SIG-M5 (cell line): ENCODE measurements at places on chromosomes 2 and 18.

- no peak for DNase-seq
Measured at GRCh38 chr2:240320204-240320993, 115.1 kb upstream of the GPC1 start.

GRCh38 chr2:60158262-60158661 is 395.2 kb downstream of the BCL11A start:
- DNase-seq, result no peak

- no peak for DNase-seq
Measured at GRCh38 chr2:58497168-58497567, 256.0 kb upstream of the FANCL start.

GRCh38 chr2:16511041-16511440 is 154.6 kb downstream of the CYRIA start:
- no peak for DNase-seq

DNA sequence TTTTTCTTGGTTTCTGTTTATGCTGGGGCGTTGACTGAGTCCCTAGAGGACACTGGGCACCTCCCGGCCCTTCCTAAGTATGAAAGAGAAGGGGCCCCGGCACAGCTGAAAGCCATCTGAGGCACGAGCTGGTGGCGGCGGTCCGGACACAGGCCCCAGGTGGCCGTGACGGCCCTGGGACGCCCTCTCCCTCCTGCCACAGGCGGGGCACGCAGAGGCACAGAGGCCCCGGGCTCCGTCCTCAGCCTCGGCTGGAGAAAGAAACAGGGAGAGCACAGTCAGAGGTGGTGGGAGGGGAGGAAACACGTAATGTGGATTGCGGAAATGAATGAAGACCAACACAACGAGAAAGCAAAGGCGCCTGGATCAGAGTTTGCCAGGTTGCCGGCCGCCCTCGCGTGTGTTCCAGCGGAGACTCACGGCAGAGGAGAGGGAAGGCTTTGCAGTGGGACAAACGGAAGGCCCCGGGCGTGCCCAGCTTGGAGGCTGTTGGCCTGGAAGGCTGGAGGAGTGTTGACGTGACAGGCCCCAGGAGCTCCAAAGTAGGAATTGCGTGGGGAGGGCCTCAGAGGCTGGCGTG is 119.1 kb downstream of the PTGR3 start:
- no peak for DNase-seq

- DNase-seq, result no peak
Measured at GRCh38 chr2:127085317-127085681, 21.7 kb downstream of the BIN1 start.

GRCh38 chr2:133312038-133312729 is 256.1 kb downstream of the NCKAP5 start:
- no peak for DNase-seq

DNA sequence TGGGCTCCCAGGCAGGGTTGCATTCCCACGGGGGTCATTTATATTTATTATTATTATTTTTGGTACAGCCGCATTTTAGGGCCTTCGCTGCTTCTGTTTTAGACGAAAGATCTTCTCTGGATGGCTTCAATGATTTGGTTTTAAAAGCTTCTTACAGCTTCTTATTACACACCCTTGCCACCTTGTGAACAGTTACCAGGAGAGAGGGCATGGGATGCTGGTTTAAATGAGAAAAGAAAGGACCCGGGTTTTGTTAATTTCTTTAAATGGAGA is 1.7 kb downstream of the SH3RF3 start:
- no peak for DNase-seq

GRCh38 chr18:62018034-62018758 is 125.4 kb upstream of the RNF152 start:
- no peak for DNase-seq

DNA sequence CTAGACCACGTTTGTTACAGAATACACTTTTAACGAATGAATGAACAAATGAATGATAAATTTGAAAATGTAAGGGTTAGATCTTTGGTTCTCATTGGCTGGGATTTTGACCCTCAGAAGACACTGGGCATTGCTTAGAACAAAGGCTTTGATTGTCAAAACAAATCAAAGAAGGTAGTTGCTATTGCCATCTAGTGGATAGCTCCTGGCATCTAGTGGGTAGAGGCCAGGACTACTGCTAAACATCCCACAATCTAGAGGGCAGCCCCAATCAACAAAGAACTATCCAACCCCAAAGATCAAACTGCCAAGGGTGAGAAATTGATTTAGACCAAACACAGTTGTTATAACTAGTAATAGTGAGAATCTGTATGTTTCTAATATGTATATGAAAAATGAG is 552.3 kb downstream of the KCNJ3 start:
- DNase-seq, result no peak

DNA sequence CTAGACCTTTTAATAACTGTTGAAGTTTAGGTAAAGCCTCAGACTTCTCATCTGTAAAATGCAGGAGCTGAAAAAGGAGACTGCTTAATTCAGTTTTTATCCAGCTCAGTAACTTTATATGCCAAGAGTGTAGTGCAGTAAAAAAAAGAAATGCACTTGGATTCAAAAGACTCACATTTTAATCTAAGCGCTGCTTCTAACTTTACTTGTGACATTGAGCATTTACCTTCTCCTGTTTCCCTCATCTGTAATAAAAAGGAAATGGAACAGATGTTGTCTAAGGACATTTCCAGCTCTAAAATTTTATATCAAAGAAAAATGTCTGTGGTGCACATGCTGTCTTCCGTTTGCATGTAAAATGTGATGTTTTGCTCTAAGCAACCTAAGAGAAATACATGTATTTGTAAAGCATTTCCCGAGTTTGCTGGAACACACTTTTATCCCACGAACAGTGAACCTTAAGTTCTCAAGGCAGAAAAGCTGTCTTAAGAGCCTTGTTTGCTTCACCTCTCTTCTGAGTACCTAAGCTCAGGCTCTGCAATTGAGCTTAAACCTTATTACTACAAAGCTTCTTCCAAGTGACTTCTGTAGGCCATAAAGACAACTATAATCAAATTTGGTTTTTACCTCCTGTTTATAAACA is 24.2 kb upstream of the TANK start:
- no peak for DNase-seq

GRCh38 chr2:161975062-161975812 is 98.8 kb downstream of the DPP4 start:
- DNase-seq, result no peak

DNA sequence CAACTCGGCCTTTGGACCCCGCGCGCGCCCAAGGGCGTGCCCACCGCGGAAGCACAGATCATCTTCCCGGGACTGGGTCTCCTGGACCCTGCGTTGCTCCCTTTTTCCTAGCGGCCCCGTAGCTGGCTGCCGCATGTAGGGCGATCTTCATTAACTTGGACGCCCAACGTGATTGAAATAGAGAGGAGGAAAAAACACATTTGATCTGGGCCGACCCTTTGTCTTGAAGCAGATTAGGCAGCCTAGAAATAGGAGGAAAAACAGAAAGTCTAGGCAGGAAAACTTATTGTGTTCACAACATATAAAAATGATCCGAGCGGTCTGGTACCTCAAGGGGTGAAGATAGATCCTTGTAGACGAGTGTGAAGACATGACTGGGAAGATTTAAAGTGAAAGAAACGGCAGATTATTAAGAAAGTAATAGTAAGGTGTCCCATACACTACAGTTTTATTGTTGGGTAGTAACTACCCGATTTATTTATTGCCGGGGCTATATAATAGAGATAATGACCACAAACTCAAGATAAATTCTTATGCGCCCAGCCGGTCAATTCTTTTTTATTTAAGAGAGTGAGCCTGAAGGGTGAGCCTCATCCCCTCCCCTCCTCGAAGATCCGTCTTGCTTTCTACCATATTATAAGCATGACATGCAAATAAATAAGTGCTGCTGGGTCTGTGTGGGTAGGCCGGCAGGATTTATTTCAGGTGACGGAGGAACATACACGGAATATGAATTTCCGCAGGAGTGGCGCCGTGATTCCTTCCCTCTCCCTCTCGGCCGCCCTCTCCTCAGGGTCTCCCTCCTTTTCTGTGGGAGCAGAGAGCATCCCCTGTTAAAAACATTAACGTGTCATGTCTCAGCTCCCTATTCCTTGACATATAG is 147.4 kb downstream of the MEIS1 start:
- DNase-seq, result no peak

DNA sequence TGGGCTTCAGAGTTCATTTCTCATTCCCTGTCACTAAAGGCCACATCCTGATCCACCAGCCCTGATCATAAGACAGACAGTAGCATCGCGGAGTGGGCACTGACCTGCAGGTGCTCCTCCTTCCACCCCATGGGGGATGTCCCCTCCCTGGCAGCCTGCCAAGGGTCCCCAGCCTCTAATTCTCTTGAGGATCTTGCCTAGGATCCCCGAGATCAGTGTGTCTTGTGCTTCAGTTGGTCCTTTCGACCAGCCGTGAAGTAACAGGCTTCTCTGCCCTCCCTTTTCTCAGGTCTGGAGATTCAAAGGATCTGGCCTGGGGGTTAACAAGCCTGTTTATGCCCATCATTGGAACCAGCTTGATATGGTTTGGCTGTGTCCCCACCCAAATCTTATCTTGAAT is 74.5 kb downstream of the ALPK2 start:
- DNase-seq, result no peak

- no peak for DNase-seq
Measured at GRCh38 chr18:58674863-58675472, 3.7 kb downstream of the MALT1 start.

GRCh38 chr2:68098291-68098797 is 35.5 kb upstream of the C1D start:
- DNase-seq, result no peak

DNA sequence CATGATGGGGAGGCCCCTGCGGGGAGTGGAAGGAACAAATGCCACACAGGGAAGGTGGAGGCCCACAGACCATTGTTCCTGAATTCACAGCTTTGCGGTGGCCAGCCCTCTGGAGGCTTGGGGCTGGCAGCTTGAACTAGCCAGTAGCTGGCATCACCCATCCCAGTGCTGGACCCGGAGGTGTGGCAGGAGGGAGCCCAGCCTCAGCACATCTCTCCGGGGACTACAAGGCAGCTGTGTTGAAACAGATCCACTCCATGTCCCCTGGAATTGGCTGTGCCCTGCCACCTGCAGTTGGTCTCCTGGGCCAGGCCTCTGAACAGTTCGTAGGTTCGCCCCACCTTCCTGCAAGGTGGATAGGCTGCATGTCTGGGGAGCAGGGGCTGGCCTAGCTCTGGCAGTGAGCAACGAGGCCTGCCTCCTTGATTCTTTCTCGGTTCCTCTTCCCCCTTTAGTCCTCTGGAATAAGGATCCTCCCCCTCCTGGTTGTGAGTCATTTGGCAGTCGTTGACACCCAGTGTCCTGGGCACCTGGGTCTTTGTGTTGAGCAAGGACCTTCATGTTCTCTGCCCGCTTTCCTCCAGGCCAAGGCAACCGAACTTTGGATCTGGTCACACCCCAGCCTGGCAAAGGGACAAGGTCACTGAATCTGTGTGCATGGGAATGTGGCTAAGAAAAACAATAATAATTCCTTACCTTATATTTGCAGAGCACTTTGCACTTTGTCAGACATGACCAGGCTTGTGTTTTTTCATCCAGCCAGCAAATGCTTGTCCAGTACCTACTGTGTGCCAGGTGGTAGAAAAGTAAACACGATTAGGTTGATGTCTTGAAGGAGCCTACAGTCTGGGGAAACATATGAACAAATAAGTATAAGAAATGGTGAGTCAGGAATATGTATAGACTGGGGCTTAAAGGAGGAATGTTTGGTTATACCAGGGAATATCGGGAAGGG is 55.0 kb upstream of the MCFD2 start:
- DNase-seq, result peak; percentile 62

DNA sequence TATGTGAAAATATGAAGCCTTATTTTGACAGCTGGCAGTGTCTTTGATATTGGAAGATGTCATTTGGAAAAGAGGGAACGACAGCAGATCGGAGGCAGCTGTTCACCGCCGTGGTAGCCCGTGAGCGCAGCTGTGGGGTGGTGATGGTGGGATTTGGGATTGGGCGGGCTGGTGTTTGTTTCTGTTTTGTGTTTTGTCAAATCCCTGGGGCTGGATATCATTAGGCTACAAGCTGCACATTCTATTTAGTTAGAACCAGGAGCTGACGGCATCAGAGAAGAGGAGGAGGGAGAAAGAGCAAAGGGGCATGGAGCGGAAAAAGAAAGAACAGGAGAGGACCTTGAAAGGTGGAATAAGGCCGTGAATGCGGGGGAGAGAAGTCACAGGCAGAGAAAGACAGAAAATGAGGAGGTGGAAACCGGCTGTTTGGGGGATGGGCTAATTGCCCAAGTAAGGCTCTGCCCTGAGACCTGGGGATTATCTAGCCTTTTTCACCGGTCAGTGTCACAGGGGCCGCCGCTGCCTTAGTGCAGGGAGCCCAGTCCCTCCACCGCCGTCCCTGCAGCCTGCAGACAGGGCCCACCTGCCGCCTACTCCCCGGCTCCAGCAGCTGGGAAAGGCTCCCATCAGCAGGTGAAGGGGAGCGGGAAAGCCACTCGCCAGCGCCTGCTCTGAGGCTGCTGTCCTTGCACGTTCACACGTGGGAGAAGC is 88.0 kb downstream of the ZCCHC2 start:
- DNase-seq, result no peak
